ENCODE measurements at places on chromosomes 16 and 17.

GRCh38 chr16:89084411-89084810 is 9.2 kb upstream of the ACSF3 start:
- DNase-seq = no peak

DNA sequence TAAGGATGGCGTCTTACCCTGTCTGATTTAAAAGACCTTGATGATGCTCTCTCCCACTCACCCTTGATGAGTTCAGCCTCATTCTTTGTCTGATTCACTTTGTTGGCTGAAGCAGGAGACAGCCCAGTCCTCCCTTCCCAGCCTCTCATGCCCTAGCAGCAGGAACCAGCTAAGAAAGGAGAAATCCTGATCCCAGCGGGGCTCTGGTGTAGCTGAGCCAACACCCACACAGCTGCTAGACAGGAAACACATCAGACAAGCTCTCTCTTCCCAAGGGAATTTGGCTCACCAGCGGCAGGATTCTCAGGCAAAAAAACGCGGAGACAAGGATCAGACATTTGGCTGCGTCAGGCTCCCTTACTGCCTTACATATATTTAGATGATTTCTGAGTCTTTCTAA is 211.5 kb downstream of the CDH11 start:
- DNase-seq = peak; percentile 83

- DNase-seq = no peak
Observed at GRCh38 chr17:10633738-10634379, 23.2 kb downstream of the MYH3 start.

- no peak for DNase-seq
Observed at GRCh38 chr16:4048481-4048880, 67.8 kb downstream of the ADCY9 start.

DNA sequence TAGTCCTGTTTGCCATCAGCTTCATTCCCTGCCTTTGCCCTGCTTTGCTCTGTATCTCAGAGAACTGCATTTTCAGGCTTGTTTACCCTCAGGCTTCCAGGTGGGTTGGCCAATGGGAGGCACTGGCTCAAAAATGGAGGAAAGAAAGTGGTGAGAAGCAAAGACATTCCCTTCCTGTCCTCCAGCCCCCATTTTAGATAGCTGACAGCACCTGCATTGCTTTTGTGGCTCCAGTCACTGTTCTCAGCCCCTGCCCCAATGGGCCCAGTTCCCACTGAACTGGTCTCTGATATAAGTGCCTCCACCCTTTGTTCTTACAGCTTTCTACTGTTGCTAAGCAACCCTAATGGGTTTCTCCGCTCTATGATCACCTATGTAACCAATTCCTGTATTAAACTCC is 19.4 kb upstream of the SDK2 start:
- peak; percentile 38 for DNase-seq

DNA sequence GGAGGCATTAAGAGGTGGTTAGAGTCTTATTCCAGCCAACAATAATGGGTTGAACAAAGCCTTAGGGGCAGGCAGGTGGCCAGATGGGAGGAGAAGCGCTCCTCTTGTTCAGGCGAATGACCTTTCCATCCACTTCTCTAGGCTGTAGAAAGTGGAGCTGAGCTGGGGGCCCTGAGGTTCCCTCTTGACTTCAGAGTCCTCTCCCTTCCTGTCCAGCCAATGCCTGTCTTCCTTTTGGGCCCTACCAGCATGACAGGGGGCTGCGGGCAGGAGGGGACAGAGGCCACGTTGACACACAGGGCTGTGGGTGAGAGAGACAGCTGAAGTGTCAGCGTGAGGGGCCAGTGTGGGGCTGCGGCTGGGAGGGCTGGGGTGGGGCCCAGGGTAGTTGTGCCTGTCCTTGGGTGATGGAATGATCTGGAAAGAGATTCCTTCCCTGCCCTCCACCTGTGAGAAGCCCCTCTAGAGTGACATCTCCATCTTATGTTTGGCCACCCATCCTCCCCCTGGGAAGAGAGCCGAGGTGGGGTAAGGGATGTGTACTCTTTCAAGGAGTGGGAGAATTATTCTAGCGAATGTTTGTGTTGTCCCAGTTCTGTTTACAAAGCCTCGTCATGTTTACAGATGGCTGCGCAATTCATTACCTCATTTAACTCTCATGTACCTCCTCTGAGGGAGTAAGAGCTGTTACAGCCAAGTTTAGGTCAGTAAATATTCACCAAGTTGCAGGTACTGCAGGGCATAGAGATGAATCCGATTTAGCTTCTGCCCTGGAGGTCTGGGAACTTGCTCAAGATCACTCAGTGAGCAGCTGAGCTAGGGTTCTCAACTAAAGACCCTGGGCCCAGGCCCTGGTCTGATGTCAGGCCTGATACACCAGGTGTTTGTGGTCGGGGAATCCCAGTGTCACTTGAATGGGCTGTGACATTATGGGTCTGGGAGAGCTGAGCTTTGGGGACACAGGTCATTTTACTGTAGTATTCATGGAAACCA is 3.3 kb downstream of the ERBB2 start:
- no peak for DNase-seq

DNA sequence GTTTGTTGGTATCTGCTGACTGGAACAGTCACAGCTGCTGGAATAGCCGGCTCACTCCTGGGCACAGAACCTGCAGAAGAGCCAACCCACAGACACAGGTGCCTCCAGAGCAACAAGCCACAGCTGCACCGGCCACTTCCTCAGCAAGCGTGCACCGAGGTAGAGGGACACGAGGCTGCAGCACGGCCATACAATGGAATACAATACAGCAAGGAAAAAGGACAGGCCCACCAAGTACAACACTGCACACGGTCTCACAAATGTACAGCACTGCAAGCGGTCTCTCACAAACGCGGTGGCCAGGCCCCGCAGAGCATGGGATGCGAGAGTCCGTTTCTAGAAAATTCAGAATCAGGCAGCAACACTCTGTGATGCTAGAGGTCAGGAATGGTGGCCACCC is 47.4 kb upstream of the PABPN1L start:
- no peak for DNase-seq

DNA sequence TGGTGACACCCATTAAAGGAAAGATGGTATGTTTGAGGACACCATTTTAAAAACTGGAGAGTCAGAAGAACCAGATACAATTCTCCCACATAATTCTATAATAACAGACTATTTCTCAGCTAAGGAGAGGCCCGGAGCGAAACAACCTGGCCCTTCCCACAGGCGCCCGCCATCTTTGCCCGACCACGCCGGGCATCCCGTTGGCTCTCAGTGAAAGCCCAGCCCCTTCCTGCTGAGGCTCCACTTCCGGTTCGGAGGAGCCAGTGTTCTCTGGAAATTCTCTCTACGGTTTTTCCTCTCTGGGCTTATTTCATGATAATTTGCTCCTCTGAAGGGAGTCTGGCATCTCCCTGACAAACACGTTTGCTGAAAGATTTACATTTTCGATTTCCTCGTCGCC is 175.7 kb downstream of the AXIN2 start:
- DNase-seq = no peak

- peak; percentile 90 for DNase-seq
Observed at GRCh38 chr17:7308625-7309433, 1.4 kb downstream of the EIF5A start.

DNA sequence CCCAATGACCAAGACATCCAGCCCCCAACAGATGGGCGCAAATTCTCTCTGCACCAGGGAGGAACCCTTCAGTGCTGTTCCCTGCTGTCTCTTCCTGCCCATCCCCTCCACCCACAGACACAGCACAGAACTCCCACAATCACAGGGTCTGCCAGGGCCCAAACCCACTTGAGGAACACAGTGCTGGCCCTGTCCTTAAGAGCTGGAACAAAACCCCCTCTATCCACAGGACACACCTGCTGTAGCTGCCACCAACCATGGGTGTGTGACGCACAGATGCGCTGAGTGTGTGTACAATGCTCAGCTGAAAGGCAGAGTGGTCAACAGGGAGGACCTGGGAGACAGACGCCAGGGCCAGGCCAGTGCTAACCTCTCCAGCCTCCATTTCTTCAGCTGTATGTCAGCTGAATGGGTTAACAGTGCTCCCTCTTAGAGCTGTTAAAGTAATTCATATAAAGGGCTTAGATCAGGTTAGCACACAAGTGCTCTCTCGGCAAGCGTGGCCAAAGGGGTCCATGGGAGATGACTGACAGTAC is 62.1 kb downstream of the AMFR start:
- DNase-seq = no peak

DNA sequence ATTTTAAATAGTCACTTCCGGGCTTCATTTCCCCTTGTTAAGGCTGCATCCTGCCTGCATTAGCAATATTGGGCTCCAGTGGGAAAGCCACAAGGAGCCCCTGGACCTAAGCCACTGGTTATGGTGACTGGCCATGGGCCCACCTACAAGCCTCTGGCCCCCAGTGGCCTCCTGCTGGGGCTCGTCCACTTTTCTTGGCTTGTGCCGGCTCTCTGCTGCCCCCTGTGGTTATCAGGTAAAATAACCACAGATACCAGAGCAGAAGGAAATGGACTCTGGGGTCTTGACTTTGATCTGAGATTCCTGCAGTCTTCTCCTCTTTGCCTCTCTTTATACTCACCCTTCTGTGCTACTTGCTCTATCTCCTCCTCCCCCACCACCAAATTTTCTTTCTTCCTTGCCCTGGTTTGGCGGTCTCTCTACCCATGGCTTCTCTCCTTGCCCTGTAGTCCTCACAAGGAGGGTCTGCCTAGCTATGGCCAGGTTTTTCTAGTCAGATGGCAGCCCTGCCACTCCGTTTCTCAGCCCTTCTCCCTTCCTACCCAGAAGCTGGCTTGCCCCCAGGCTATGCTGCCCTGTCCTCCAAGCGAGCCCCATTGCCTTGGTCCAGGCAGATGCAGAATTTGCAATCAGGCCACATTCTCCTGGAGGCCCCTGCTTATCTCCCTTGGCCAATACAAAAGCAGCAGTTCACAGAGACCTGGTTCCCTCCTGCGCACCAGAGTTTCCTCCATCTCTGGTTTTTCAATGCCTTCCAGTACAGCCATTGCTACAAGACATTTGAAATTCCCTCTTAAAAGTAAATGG is 82.9 kb upstream of the RCVRN start:
- peak; percentile 68 for DNase-seq

DNA sequence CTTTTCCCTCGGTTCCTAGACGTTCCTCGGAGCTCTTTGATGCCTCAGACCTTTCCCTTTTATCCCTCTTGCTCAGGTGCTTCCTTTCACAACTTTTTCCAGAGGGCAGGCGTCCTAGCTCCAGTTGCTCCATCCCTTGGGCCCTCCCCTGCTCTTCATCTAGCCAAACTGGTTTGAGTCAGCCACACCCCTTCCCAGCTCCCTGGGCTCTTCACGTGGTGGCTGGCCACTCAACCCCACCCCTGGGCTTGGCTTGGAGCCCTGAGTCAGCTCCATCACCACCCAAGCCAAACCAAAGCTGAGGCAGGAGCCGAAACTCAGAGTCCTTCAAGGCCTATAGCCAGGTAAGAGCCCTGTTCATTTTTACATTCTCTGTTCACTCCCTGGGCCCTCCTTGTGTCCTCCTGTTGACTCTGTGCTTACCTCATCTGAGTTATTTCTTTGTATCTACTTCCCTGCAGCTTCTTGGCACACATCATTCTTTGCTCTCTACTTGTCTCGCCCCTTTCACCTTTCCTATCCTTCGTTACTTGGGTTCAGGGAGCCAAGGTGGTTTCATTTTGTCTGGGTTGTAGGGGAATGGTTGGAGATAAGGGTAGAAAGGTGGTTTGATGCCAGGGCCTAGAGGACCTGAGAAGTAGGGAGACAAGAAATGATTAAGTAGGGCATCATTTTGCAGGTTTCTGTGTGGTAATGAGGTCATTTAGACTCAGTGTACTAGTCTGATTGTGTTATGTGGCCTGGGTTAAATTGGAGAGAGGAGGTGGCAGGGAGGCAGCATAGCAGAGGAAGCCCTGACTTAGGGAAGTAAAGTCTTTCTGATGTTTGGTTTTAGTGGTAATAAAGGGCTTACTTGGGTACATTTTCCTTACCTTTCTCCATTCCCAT is 7.6 kb upstream of the PHKG2 start:
- DNase-seq = no peak

DNA sequence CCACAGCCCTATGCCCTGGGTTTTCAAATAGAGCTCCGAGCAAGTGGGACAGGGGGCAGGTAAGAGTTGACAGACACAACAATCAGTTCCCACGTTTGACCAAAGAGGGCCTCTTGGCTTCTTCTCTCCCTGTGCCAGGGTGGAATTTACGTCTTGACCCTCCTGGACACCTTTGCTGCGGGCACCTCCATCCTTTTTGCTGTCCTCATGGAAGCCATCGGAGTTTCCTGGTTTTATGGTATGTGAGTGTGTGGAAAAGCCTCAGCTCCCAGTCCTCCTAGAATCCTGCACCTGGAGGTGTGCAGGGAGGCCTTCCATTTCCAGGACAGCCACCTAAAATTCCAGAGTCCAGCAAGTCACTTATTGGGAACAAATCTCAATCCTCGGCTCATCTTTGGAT is 42.5 kb downstream of the SLC6A2 start:
- DNase-seq = no peak

- no peak for DNase-seq
Observed at GRCh38 chr17:12230481-12231354, 210.0 kb downstream of the MAP2K4 start.

DNA sequence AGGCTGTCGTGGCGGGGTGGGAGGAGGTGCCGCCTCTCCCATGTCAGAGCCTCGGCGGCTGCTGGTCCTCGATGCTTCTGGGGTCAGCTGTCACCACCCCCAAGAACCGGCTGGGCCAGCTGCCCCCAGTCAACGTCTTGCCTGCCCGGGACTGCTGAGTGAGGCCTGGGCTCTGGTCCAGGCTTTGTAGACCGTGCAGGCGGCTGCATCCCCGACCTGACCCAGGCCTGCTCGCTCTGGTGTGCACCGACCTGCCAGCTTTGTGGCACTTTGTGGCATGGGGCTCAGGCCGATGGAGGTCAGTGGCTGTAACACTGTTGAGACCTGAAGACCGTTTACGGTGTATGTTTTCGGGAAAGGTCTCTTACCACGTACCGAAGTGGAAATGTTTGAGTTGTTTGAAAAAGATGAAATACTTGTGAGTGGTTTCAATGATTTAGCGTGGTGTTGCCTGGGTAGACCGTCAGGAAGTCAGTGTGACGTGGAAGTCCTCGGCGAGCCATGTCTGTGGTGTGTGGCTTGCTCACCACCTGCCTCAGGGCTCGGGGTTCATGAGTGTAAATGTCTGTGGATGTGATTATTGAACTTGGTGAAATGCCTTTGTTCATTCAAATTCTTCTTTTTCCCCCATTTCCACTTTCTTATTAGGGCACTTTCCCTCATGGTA is 53.2 kb upstream of the ZNF750 start:
- no peak for DNase-seq

DNA sequence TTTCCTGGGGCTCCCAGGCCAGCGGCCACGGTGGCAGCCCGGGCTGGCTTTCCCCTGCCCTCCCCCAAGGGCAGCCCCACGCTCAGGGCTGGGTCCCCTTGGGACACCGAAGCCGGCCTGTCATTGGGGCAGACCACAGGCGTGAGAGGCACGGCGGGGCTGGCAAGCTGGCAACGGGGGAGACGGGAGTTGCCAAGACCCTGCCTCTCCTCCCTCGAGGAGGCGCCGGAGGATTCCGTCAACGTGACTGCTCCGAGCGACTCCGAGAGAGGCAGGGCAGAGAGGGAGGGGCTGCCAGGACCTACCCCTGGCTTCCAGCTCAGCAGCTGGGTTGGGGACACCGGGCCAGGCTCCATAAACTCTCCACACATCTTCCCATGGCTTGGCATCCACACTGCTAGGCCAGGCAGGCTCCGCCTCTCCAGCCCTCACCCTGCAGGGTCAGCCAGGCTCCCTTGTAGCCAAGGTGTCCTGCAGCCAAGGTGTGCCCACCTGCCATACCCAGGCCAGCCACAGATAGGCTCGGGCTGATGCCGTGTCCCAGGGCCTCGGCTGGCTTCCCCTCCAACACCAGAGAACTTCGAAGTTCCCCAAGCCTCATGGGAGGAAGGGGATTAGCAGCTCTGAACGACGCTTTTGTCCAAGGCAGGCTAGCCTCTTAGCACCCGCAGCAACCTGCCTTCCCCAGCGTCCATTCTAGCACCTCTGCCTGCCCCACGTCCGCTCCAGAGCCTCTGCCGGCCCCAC is 25.5 kb downstream of the TIMM22 start:
- DNase-seq = peak; percentile 53

Data from NCI-H82 (cell line).